ENCODE measurements at places on chromosomes 3 and 15.

GRCh38 chr15:77415450-77416147 is 4.3 kb downstream of the PEAK1 start:
- DNase-seq: no peak

GRCh38 chr15:90053685-90054466 is 48.4 kb downstream of the IDH2 start:
- DNase-seq: no peak

- DNase-seq: no peak
These were observed 116.1 kb upstream of the PLXND1 start for GRCh38 chr3:129722527-129722926.

DNA sequence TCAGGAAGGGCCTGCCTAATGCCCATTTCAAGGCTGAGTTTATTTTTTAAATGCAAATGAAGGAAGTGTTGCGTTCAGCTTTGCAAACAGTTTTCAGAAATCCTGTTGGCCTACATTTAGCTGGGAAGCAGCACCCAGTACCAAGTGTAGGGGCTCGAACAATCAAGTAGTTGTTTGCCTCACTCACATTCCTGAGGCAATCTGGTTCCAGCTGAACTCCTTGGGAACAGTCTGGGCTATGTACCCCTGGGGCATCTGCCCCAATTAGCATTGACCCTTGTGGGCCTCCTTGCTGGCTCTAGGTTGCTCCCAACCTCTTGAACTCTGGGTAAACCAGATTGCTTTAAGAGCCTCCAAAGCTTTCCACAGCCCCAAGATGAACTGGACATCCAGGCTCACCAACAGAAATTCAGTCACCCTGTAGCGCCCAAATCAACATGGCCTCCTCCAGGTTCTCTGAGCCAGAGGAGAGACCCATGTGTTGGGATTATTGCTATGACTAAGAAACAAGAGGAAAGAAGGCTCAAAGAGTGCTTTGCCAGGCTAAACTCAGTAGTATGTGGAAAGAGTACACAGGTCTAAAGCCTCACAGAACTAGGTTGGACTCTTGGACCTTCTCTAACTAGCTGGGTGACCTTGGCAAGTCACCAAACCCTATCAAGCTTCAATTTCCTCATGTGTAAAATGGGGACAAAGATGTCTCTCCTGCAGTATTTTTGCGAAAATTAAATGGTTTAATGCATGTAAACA is 532.7 kb downstream of the SOX2 start:
- DNase-seq: no peak

- DNase-seq: peak; percentile 15
These were observed 265.0 kb downstream of the IL20RB start for GRCh38 chr3:137222736-137223225.

- DNase-seq: no peak
These were observed 42.1 kb upstream of the CTDSPL start for GRCh38 chr3:37819591-37819990.

- no peak for DNase-seq
These were observed 27.5 kb downstream of the POLG start for GRCh38 chr15:89307046-89307587.

- no peak for DNase-seq
These were observed 172.3 kb upstream of the MCTP2 start for GRCh38 chr15:94059013-94059587.

- no peak for DNase-seq
These were observed 279.8 kb downstream of the RORA start for GRCh38 chr15:60949039-60949977.

DNA sequence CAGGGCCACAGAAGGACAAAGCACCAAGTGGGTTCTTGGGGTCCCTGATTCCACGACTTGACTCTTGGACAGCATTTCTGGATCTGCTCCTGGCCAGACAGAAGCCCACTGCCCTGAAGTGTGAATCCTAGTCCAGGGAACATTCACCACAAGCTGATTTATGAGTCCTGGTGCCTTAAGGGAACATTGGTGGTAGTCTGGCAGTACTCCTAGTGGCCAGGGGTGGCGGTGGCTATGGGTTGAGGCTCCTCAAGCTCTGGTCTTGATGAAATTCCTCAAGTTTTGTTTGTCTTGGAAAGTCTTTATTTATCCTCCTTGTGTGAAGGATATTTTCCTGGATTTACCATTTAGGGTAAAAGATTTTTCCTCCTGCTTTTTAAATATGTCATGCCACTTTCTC is 307.5 kb downstream of the PYDC2 start:
- no peak for DNase-seq

- no peak for DNase-seq
These were observed 32.8 kb downstream of the NCEH1 start for GRCh38 chr3:172678068-172678467.

- DNase-seq: no peak
These were observed 336.3 kb upstream of the CFAP20DC start for GRCh38 chr3:59386165-59386564.

DNA sequence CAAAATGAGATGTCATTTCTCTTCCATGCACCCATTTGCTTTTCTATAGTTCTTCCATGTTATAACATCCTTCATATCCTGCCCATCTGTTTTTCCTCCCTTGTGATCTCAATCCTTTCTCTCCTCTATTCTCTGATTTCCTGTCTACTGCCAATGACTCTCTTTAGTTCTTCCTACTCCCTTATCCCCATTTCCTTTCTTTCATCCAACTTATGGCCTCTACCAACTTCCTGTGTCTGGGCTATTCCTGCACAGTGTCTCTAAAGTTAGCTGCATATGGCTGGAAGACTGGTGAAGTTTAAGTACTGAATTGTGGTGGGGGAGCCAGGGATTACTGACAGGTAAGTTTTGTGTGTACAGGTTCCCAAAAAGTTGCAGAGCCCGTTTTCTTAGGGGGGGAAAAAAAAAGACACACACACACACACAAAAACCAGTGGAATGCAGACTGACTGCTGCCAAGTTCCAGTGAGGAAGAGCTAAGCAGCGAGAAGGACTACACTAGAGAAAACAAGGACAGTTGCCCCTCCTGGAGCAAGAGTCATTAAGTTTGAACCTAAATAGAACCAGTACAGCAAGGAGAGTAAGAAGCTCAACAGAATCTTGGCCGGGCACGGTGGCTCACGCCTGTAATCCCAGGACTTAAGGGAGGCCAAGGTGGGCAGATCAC is 28.8 kb downstream of the XRN1 start:
- no peak for DNase-seq

DNA sequence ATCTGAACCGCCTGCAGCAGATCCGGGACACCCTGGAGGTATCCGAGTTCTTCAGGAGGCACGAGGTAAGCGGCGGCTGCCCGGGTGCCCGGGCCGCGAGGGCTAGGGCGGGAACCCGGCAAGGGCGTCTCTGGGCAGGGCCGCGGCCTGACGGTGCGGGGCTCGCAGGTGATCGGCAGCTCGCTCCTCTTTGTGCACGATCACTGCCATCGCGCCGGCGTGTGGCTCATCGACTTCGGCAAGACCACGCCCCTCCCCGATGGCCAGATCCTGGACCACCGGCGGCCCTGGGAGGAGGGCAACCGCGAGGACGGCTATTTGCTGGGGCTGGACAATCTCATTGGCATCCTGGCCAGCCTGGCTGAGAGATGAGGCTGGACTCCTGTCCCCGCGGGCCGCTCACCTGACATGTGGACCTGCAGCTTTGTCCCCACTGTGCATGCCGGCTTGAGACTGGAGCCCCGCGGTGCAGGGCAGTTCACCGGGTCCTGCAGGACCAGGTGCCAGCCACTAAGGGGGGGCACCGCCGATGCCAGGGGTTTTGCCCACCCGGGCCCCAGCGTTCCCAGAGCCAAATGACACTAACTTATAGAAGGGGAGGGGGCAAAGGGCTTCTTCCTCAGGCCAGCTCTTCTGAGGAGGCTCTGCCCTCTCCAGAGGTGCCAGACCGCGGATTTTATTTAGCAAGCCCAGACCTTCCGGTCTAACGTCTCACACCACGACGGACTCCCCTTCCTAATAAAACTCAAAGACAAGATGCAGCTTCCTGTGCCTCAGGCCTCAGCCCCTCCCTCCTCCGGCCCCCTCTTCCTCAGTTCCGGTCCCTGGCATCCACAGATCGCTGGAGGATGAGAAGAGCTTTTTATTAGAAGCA is 9.4 kb downstream of the ITPKA start:
- DNase-seq: no peak

GRCh38 chr3:142120707-142121106 is 28.6 kb downstream of the TFDP2 start:
- peak; percentile 94 for DNase-seq

GRCh38 chr3:81301230-81301629 is 460.2 kb downstream of the GBE1 start:
- DNase-seq: no peak

DNA sequence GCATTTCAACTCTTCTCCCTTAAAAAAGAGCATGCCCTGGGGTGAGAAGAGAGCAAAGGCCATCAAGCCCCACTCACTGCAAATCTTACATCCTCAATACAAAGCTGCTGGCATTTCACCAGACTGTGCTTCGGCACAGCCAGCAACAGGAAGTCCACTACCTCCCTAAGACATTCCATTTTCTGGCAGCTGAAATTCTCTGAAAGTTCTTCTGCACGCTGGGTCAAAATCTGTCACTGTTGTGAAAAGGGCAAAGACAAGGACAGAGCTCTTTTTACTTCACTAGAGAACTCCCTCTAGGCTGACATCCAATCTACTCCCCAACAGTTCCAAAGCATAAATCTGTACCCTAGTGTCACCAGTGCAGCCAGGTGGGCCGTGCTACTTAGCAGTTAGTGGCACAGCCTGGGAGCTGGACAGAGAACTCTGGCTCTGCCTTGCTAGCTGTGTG is 6.3 kb downstream of the MTMR10 start:
- no peak for DNase-seq

DNA sequence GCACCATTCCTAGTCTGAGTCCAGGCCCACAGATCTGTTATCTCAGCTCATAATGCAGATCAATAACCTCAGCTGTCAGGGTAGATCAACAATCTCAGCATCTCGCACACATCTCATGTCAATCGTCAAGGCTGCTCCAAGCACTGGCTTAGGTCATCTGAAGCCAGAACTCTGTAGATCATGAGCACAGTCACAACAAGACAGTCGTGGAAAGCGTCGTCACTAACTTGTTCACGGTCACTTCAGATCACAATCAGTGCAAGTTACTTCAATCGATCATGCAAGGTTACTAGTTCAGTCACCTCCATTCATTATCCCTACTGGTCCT is 71.8 kb downstream of the RBPMS2 start:
- DNase-seq: no peak

DNA sequence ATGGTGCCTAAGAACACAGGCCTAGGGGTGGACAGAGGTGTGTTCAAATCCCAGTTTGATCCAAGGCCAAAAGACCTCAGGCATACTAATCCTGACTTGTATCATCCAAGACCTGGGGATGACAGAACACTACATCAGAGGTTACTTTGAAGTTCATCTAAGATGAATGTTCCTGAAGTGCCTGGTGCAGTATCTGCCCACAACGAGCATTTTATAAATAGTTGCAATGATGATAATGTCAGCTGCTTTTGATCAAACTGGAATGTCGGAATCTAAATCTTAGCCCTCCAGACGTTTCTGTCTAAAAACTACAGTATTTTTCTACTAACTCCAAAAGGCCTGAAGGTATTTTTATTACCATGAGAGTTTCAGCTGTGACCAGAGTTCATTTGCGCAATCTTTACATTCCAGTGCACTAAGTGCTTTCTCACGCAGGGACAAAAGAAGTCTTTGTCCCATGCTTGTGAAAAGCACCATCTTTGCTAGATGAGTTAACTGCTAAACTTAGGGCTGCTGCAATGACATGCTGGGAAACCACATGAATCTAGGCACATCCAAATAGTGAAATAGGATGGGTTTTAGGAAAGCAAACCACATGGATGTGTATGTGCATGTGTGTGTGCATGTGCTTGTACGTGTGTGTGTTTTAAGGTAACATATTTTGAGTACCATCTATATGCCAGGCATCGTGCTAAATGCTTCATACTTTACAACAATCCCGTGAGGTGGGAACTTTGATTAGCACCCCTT is 18.1 kb downstream of the ANXA2 start:
- DNase-seq: no peak

DNA sequence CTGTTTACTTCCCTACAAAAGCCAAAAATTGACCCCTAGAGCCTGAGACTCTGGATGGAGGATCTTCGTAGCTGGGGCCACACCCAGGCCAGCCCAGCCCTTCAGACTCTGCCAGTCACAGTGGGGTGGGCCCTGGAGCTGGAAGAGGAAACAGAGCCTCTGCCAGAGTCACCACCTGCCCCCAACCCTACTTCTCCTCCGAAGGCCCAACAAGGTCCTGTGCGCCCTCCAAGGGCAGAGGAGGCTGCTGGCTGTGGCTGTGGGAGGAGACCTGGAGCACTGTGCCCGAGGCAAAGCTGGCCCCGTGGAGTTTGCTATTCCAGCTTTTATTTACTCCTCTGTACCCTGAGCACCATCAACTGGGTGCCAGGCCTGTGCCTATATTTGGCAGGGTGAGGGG is 19.0 kb downstream of the CISH start:
- no peak for DNase-seq

- DNase-seq: no peak
These were observed 16.8 kb upstream of the FBLN2 start for GRCh38 chr3:13532085-13532484.

- no peak for DNase-seq
These were observed 37.6 kb upstream of the LRIG1 start for GRCh38 chr3:66538390-66538789.

DNA sequence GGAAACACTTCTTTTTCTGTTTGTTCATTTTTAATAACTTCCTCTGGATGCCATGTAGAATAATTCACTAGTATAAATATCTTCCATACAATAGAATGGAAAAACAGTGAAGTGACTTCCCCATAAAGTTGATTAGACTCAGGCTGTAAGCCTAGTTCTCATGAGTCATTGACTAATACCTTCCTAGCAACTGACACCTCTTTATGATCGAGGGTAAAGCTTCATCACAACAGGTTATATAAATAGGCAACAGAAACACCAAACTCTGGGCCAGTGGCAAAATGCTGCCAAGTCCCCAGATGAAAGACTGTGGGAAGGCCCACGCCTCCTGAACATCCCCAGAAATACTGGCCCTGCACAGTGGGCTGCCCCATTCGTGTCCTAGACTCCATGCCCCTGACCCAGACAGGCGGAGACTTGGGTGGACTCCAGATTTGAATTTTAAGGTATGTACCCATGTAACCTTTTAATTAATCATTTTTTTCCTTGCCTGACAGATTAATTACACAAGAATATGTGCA is 71.3 kb upstream of the TBC1D23 start:
- DNase-seq: no peak

DNA sequence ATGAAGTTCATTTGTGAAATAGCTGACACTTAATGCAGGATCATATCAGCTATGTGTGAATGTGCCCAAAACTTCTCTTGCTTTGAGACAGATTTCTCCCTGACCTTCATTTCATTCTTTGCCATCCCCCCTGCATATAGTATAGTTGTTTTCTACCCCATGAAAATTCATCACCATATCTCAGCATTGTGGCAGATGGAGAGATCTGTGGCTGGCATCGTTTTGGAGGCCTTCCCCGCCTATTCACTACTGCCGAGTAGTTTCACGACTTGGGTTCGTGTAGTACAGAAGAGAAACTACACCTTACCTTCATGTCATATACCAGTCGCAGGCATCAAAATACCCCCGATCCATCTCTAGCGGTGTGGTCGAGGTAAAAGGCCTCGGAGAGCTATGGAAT is 66.2 kb upstream of the SELENOK start:
- no peak for DNase-seq

Data from NCI-H1694 (cell line).